ENCODE measurements at places on chromosomes 5 and 9.

- no peak for DNase-seq
These were observed 15.0 kb upstream of the C5orf58 start for GRCh38 chr5:170217831-170218230.

DNA sequence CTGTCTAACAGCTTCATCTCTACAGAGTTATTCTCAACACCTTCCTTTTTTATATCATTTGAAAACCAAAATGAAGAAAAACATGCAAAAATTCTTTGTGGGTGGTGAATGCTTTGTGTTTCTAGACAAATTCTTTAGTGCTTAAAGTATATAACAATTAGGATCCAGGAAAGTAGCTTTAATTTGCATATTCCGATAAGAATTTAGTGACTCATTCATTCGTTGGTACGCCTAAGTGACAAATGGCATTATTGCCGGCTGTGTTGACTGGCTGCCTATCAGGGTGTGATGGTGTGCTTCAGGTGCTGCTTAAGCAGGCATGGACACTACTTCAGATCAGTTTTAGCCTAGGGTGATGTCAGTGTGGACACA is 35.2 kb downstream of the LMNB1 start:
- DNase-seq, result no peak

DNA sequence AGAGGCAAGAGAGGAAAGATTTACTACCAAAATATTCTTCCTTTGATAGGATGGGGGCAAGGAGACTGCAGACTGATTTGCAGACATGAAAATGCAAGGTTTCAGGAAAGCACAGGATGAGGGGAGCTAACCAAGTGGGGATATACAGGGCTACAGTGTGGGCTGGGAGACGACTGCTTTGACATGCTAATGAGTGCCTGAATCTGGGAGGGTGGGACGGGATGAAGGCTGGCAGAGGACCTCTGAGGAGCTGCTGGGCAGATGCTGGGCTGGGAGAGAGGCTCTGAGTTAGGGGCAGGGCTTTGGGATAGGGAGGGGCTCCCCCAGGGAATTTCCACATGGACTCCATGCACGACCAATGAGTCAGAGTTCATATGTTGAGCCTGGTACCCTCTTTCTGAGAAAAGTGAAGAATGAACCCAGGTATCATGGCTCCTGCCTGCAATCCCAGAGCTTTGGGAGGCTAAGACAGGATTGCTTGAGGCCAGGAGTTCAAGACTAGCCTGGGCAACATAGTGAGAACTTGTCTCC is 4.9 kb upstream of the CPLX2 start:
- no peak for DNase-seq

GRCh38 chr5:68924481-68925145 is 169.2 kb upstream of the SLC30A5 start:
- DNase-seq, result no peak

- DNase-seq, result no peak
These were observed 46.6 kb downstream of the ARHGAP26 start for GRCh38 chr5:142816531-142817430.
